HTR-8/SVneo (cell line): ENCODE measurements at places on chromosomes 7 and 10.
A peak's percentile ranks its signal among the peaks of the same experiment; 100 is the strongest.

DNA sequence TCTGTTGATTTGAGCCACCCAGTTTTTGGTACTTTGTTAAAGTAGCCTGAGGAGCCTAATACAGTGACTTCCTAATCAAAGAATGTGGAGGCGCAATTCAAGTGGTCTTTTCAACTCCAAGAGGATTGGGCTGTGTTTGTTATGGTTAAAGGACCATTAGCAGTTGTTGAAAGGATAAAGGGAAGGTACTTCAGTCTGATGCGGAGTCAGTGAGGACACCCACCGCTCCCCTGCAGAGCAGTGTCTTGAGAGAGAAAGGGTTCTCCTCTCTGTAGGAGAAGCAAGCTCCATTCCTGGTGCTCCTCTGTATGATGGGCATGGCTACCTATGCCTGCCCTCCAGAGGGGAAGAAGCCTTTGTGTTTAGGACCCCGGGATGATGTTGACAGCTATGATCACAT, 590.6 kb upstream of the C7orf33 start:
- DNase-seq, result no peak

DNA sequence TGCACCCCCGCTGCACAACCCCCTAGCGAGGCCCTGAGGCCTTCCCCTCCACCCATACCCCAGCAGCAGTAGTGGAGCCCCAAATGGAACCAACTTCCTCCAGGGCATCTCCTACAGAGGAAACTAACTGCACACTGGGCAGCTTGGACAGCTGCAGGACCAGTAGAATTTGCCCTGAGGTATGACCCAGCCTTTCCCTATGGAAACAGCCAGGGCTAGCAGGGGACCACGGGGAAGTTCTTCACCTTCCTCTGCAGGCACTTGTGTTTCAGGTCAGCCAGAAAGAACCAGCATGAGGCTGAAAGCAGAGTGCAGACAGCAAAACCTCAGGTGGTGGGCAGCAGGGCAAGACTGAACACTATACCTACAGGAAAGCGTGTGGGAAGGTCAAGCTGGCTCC, 5.7 kb upstream of the EEPD1 start:
- DNase-seq, result no peak

GRCh38 chr7:116548506-116548905, 23.7 kb downstream of the CAV1 start:
- no peak for DNase-seq

- DNase-seq, result no peak
Observed at GRCh38 chr7:27955596-27955995, 215.6 kb downstream of the TAX1BP1 start.

- no peak for DNase-seq
Observed at GRCh38 chr7:90384433-90384832, 18.8 kb upstream of the CLDN12 start.

- DNase-seq, result no peak
Observed at GRCh38 chr10:76160446-76161300, 729.2 kb downstream of the LRMDA start.

DNA sequence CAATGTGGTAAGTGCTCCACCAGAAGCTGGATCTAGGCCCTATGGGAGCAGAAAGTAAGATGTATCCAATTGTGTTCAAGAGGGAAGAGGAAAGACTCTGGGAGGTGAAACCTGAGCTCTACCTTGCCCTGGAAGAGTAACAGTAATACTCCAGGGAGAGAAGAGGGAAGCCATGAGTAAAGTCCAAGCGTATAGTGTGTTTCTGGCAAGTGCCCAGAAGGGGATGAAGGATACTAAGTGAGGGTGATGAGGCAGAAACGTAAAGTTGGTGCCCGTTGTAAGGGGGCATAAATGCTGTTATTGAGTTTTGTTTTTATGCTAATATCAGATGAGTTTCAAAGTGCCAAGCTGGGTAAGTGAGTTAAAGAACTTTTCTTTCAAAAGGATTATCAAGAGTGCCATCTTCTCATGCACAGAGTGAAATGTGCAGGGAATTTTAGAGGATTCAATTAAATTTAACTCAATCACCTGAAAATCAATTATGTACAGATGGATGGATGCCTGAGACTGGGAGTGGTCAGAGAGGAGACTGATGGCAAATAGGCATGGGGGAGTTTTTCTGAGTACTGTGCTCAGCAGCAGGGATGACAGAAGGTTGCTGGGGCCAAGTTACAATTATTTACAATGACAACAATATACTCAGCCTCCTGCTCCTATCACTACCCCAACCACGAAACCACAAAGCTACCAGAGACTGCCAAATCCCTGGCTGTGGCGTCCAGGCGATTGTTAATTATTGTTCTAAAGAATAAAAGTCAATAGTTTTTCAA, 123.3 kb upstream of the LAMB4 start:
- no peak for DNase-seq

DNA sequence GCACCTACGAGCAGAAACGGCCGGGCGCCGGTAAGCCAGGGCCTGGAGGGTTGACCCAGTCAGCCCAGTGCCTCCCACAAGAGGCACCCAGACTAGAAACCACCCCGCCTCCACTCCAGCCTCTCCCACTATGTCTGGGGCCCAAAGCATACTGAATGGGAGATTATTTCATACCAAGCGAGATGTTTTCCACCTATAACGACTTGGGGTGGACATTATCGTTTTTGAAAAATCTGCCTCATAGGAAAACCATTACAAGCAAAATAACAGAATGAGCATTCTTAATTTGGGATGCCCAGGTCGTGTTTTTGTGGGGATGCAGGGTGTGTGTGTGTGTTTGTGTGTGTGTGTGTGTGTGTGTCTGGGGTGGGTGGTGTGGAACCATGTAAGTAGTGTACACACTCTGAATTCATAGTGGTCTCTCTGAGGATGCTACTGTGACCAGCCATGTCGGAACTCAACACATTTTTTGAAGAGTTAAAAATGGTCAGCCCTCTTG, 1.6 kb downstream of the HOXA6 start:
- DNase-seq, result no peak

DNA sequence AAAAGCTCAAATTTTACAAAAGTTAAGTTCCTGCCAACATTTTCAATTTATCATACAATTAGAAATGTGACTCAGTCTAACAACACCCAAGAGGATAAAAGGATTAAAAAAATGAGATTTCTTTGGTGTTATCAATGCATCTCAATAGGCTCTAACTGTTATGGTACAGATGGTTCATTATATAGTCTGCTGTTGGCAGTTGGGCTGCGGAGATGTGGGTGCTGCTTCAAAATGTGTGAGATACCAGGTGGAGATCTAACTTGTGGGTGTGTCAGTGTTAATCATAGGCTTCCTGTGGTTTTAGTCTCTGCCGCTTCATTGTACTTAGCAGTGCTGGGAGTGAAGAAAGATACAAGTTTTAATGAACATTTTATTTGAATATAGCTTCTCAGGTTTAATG, 231.2 kb downstream of the EXOC4 start:
- DNase-seq, result no peak

DNA sequence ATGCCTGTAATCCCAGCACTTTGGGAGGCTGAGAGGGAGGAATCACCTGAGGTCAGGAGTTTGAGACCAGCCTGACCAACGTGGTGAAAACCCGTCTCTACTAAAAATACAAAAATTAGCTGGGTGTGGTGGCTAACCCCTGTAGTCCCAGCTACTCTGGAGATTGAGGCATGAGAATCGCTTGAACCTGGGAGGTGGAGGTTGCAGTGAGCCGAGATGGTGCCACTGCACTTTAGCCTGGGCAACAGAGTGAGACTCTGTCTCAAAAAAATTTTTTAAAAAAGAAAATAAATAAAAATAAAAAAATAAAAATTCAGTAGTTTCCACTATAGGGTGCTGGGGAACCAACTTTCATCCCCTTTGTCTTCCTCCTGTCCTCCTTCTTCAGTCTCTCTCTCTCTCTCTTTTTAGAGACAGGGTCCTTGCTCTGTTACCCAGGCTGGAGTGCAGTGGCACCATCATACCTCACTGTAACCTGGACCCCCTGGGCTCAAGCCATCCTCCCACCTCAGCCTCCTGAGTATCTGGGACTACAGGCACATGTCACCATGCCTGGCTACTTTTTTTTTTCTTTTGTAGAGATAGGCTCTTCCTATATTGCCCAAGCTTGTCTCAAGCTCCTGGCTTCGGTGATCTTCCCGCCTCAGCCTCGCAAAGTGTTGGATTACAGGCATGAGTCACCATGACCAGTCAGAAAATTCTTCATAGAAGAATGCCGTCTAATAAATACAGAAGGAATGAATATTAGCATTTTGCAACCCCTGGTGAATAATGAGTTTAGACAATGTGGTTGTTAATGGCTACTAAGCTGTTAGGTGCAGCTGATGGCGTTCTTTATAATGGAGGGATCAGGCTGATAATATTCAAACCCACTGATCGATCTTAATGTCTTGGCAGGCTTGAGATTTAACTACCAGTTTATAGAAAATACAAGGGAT, 20.6 kb downstream of the RBM20 start:
- DNase-seq, result peak; percentile 19

DNA sequence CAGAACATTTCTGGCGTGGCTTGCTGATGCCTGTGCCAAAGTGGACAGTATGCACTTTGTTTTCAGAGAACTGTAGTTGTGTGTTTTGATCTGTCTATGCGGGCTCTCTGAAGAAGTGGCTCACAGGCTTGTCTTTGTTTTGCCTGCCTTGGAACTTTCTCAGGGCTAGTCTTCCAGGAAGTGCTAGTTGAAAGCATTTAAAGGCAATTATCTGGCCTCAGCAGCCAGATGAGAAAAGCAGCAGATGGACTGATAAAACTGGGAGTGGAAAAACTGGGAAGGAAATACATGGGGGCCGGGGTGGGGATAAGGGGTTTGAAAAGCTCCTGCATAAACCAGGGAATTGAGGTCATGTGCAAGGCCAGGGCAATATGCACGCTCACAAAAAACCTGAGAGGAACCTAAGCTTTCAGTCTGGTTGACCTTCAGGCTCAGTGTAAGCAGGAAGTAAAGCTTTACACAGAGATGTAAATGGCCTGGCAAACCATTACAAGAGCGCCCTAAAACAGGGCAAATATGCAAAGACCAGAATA, 94.5 kb downstream of the ZNF33B start:
- DNase-seq, result no peak

- no peak for DNase-seq
Observed at GRCh38 chr7:100432053-100432452, 2.4 kb downstream of the MEPCE start.

DNA sequence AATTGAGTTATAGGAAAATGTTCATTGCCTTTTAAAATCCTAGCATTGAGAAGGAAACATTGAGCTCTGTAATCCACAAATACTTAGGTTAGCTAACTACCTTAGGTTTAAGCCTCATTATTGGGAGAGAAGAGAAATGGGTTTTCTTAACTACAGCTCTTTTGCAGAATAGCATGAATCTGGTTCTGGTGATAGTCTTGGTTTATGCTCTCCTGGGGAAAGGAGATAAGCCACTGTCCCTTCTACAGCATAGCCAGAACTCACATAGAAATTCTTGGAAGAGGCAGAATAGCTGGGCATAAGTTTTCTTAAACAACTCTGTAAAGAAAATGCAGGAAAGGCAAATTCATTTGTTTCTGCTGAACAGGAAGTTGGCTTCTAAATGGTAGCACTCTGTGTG, 378.6 kb upstream of the CHRM2 start:
- no peak for DNase-seq

GRCh38 chr10:29737074-29737593, 102.4 kb upstream of the SVIL start:
- no peak for DNase-seq

- DNase-seq, result no peak
Observed at GRCh38 chr7:27546610-27547009, 116.1 kb downstream of the HIBADH start.

DNA sequence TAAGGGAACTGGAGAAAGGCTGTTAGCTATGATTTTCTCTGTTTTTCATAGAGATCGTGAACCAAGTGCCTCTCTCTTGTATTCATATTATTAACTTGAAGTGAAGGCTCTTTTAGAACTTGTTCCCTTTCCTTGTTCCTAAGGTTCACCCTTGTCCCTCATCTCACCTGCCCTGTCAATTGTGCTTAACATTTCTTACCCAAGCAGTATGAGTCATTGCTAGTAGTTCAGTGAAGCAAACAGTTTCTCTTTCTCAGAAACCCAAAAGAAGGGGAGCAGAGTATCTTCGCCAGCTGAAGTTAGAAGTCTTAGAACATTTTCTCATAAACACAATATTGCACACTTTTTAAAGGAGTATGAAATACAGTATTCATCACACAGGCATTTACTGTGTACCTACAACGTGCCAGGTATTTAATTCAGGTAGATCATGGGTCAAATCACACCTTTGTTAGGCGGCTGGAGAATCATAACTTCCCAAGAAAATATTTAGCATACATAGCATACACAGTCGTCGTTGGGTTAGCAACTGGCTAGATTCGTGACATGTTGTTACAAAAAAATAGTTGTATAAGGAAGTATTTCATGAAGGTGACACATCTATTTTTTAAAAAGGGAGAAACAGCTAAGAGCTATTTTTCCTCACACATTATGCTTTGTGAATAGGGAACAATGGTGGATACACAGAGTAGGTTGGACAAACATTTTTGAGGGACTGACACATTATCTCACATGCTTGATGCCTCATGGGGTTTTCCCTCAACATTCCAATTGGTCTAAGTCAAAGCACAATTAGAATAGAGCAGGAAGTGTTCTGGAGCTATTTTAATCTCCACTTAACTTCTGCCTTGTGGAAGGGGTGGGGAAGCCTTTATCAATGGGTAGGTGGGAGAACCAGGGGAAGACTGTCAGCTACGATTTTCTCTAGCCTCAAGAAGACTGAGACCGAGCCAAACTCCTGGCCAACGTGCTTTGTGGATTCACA, 13.2 kb downstream of the HDAC9 start:
- peak; percentile 65 for DNase-seq

DNA sequence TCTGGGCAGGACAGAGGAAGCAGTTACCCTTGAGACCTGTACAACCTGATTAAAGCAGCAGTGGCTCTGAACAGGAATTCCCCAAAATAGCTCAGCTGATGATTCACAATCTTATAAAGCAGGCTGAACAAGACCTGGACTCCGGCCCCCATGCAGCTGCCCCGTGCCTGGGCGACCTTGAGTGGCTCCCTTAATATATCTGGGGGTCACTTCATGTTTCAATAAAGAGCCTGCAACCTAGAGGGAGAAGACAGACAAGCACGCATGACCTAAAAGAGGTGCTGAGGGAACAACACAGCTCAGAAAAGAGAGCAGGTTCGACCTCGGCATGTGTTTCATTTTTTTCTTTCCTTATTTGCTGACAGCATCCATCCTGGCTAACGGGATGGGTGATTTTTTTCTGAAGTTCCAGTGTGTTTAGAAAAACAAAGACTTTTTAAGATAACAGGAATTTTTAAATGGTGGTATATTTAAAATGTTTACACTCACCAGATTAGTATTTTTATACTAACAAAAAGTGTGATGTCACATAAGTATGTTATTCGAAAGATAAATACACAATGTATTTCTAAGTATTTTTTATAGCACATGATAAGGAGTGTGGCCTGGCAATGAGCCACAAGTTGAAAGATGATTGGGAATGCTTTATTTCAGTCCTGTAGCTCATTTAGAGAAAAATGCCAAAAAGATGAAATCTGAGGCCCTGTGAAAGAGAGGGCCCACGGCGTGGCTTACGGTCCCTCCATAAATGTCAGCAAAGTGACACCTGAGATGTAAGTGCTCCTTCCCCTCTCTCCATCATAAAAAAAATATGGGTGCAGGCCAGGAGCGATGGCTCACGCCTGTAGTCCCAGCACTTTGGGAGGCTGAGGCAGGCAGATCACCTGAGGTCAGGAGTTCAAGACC, 161.3 kb downstream of the SLIT1 start:
- peak; percentile 53 for DNase-seq

- DNase-seq, result no peak
Observed at GRCh38 chr7:133910761-133911160, 216.4 kb upstream of the LRGUK start.

GRCh38 chr10:63677001-63677400, 155.8 kb downstream of the REEP3 start:
- no peak for DNase-seq

GRCh38 chr10:116007256-116007891, 265.6 kb downstream of the GFRA1 start:
- no peak for DNase-seq
